Activated T-cell treated with anti-CD3 and anti-CD28 coated beads, Interleukin-2, amount 50 U/mL, for 48 hours (primary cell): ENCODE measurements at places on chromosomes 13 and 19.

- no peak for DNase-seq
Observed at GRCh38 chr13:104954210-104954609, 1581.3 kb downstream of the EFNB2 start.

DNA sequence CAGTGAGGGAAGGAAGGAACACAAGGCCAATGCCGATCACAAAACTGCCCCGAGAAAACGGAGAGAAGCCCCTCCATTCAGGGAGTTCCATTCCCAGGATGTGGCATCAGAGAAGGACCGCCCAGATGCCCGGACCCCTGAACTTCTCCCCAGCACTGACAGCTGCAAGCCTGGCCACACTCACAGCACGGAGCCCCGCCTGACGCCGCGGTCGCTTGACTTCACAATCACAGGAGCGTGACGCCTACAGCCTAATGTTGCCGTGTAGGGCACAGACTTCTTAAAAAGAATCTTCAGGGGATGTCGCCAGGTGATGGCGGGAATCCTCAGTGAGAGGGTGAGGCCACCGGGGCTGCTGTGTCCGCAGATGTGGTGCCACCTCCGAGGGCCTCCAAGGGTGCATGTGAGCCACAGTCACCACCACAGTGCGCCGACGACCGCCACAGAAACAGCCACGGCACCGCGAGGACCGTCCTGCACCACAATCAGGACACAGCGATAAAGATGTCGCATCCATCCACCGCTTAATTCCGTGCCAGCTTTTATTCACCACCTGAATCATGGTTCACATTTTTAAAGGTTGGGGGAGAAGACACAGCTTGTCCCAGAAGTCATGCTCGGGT is 77.2 kb downstream of the SPACA7 start:
- no peak for DNase-seq

DNA sequence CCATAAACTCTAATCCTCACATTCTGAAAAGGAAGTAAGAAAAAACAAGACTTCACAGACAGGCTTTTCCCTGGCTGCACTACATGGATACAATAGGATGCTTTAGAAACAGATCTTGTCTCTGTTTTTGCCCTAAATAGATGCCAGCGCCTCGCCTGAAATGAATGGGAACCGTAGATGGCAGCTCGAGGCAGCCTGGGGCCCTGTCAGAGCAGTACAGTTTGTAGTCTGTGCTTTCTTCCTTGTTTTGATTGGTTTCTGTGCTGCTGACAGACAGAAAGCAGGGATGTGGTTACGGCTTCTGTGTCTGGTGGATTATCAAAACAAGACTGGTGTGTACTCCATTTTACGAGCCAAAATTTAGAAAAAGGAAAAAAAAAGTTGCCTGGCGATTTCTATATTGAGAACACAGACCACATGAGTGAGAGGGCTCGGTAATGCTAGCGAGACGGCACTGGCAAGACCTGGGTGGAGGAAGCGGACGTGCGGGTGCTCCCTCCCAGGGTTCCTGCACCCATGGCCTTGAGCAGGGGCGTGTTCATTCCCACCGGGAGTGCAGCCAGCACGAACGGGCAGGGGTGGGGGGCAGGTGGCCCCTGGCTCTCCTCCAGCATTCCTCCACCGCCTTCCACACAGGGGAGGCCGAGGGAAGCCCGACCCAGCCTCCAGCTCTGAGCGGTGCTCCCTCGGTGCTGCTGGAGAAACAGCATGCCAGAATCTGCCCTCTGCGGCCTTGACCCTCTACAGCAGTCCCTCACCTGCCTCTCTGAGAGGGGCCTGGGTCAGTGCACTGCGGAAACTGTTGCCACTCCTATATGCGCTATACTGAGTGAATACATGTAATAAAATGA is 37.6 kb upstream of the C1QTNF9 start:
- DNase-seq: peak; percentile 64

DNA sequence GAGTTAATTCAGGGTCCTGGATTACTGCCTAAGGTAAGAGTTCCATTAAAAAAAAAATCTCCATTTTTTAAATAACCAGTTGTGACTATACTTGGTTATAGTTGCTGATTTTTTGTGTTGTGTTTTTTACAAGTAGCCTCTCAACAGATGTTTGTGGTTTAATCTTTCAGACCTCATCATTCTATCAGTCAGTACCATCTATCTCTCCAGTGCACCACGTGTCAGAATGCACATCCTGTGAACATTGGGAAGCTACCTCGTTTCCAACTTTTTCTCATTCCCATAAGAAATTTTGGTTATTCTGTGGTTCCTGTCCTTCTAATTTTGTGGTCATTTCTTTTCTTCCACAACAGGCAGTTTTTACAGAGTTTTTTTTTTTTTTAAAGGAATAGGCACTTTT is 39.2 kb downstream of the WDFY2 start:
- DNase-seq: no peak

GRCh38 chr19:55962186-55962585 is 14.6 kb downstream of the NLRP8 start:
- DNase-seq: no peak

DNA sequence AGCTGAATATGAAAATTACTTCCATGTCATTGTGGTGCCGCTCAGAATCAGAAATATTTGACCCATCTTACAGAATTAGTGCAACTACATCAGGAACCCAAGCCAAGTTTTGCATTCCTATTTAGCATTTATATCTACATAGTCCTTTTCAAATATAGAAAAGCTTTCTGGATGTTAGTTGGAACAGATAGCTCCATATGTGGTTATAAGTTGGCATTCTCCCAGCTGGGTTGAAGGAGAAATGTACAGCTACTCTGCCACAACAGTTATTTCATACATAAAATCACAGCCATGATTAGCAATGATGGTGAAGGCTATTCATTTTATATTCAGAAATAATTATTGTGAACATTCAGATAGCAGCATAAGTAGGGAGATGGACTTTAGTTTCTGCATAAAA is 28.2 kb downstream of the HPN start:
- DNase-seq: no peak

- peak; percentile 48 for DNase-seq
Observed at GRCh38 chr19:15456871-15457700, 7.3 kb downstream of the RASAL3 start.

GRCh38 chr13:23541221-23541824 is 28.9 kb upstream of the TNFRSF19 start:
- no peak for DNase-seq

DNA sequence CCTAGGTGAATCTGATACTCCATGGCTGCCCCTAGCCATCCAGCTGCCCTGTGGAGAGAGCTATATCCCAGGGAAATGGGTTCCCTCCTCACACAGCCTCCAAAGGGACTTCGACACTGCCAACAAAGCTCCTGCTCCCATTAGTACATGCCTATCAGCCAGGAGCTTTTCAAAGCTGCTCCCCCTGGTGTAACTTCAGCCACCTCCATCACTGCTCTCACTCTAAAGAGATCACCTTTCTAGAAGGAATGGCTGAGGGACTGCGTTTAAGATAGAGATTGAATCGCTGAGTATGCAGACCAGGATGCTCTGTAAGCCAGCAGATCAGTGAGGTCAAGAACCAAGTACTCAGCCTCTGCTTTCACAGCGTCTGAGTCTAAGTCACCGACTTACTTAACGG is 213.7 kb downstream of the NALCN start:
- DNase-seq: no peak

GRCh38 chr19:2394442-2395292 is 32.7 kb downstream of the TIMM13 start:
- DNase-seq: no peak

GRCh38 chr19:13024126-13024950 is 29.1 kb downstream of the NFIX start:
- DNase-seq: no peak

DNA sequence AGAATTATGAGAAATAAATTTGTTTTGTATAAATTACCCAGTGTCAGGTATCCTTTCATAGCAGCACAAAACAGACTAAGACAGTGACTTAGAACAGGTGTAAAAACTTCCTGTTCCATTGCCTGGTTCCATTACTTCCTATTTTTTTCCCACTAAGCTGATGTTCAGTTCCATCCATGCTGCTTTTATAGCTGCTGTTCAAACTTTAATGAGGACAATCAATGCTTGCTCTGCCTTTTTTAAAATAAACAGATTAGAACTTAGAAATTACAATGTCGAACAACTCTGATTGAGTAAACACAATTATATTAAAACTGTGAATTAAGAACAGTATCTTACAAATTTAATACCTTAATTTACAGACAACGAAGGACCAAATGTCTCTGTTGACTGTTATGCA is 818.9 kb downstream of the OLFM4 start:
- no peak for DNase-seq

GRCh38 chr19:7337380-7338194 is 11.2 kb upstream of the ARHGEF18 start:
- DNase-seq: no peak

GRCh38 chr19:682678-683320 is 6.6 kb downstream of the FSTL3 start:
- DNase-seq: no peak

- no peak for DNase-seq
Observed at GRCh38 chr13:51681037-51681678, 96.9 kb downstream of the WDFY2 start.

GRCh38 chr13:48281556-48281955 is 22.0 kb upstream of the RB1 start:
- DNase-seq: no peak

DNA sequence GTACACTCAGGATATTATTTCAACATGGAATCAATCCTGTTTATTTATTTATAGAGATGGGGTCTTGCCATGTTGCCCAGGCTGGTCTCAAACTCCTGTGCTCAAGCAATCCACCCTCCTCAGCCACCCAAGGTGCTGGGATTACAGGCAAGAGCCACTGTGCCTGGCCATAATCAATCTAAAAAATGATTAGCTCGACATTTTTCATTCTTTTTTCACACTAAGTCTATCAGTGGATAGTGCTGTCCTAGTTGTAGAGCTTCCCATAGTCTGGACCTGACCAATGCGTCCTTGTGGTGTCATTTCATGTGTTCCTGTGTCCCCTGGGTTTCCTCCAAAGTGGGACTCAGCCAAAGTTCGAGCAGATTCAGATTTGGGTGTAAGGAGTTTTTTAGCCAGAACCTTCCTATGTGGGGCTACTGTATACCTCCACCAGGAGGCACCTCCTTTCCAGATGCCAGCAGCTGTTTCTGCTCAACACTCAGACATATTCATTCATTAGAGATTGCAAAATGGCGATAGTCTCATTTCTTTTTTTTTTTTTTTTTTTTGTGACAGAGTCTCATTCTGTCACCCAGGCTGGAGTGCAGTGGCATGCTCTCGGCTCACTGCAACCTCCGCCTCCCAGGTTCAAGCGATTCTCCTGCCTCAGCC is 61.1 kb downstream of the MAP4K1 start:
- no peak for DNase-seq

- no peak for DNase-seq
Observed at GRCh38 chr13:30113551-30113950, 193.8 kb downstream of the KATNAL1 start.

GRCh38 chr13:99909836-99910619 is 61.5 kb downstream of the ZIC5 start:
- no peak for DNase-seq

DNA sequence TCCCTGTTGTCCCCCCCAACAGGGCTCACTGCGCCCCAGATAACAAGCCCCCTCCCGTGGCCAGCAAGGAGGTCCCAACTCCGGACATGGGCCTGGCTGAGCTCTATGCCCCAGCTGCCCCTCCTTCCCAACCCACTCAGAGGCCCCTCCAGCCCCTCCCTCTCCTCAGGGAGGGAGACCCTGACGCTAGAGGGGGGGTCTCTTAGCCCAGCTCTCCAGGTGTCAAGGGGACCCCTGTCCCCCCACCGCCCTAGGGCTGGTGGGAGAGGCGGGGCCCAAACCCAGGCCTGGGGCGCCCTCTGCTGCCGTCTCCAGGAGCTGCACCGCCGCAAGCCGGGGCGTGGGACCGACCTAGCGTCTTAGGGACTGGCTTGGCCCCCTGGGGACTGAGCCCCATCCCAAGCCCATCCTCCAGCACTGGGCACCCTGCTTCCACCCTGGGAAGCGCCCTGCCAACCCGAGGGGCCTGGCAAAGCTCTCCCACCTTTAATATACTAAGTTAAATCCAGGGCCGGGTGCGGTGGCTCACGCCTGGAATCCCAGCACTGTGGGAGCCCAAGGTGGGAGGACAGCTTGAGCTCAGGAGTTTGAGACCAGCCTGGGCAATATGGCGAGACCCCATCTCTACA is 1.4 kb downstream of the GRIN3B start:
- peak; percentile 85 for DNase-seq

GRCh38 chr13:95679722-95680121 is 2.8 kb downstream of the DNAJC3 start:
- DNase-seq: no peak

- no peak for DNase-seq
Observed at GRCh38 chr13:66532845-66533244, 697.3 kb downstream of the PCDH9 start.

- DNase-seq: no peak
Observed at GRCh38 chr13:59677966-59678814, 485.5 kb downstream of the DIAPH3 start.

DNA sequence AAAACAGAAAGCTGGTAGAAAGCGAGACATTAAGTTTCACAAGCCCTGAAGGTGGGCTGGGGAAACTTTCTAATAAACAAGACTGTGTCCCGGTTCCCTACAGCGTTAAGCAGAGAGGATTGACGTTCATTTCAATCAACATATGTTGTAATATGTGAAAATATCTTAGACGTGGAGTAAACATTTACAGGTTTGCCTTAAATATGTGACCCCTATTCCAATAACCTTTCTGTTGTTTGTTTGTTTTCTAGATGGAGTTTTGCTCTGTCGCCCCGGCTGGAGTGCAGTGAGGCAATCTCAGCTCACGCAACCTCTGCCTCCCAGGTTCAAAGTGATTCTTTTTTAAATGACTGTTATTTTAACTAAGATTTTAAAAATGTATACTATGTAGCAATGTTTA is 526.2 kb downstream of the SUCLA2 start:
- no peak for DNase-seq
